ENCODE measurements at places on chromosomes 3 and 15. TPM values are rescaled to one million over a fixed set of nuclear protein-coding genes. Genes with fewer than 3 reads are reported as not detected.

The FOXL2 gene
- 6.6 TPM for total RNA-seq

The CHST2 gene
- total RNA-seq, result 3.9 TPM

The FOXB1 gene
- not detected for total RNA-seq

The PLIN1 gene
- 5.3 TPM for total RNA-seq

The PDIA3 gene
- 123 TPM for total RNA-seq

DNA sequence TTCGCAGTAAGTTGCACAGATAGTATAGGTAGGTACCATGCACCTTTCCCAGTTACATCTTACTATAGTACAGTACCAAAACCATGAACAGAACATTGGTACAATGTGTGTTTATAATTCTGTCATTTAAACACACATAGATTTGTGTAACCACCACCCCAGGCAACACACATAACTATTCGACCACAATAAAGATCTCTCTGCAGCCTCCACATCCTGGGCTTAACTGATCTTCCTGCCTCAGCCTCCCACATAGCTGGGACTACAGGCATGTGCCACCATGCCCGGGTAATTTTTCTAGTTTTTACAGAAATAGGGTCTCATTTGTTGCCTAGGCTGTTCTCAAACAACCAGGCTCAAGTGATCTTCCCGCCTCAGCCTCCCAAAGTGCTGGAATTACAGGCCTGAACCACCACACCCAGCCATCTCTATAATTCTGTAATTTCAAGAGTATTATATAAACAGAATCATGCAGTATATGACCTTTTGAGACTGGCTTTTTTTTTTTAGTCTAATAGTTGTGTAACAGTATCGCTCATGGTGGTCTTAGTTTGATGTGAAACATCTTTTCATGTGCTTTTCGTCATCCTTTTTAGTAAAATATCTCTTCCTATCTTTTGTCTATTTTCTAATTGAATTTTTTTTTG, 13.3 kb upstream of the TMF1 start:
- DNase-seq, result no peak

DNA sequence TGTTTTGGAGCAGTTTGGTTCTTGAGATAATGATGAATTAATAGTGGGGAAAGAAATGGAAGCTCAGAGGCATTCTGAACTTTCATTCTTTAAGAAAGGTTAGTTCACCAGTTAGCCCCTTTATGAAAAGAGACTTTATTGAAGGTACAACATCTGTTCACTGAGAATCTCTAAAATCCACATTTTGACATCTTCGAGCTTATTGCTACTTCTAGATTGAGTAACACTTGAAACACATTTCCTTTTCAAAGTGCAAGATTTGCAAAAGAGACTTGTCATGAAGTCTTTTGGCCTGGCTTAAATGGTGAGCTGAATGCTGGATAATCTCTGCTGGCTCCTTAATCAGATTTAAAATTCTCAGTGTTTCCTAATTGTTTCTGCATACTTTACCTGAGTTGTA, 42.3 kb downstream of the RAB8B start:
- no peak for DNase-seq

GRCh38 chr3:186218421-186218820, 109.5 kb upstream of the ETV5 start:
- no peak for DNase-seq

- DNase-seq, result peak; percentile 80
Measured at GRCh38 chr3:40584625-40585189, 59.9 kb downstream of the ZNF621 start.

GRCh38 chr15:57654153-57654852, 52.2 kb upstream of the POLR2M start:
- no peak for DNase-seq

DNA sequence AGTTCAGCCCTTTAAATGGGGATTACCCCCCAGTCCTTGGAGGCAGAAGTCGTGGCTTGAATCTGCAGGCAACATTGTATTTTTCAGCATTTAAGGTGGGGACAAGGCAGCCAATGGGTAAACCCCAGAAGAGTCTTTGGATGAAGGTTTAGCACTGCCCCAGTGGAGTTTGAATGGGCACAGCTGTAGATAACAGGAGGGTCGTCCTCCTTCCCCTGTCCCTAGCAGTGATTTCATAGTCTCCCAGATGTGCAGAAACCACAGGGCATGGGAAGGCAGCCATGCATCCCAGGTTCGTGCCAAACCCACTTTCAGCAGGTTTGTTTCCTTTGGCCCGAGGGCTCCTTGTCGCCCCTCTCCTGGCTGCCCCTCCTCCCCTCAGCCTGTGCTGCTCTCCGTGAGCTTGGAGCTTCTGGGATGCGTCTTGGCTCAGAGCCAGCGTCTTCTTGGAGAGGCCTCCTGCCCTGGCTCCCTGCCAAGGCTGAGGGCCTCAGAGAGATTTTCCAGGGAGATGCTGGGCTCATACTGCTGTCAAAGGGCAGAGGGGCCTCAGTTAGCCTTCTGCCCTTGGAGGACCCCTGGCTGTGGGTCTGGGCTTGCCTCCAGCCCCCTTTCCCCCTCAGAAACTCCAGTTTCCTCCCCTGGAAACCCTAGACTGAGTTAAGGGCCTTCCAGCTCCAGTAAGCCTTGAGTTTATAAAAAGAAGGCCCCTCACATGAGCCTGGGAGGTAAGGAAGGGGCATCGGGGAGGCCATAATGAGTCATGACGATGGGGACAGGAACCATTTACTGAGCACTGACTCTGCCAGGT, 48.9 kb upstream of the POLG start:
- DNase-seq, result peak; percentile 68

DNA sequence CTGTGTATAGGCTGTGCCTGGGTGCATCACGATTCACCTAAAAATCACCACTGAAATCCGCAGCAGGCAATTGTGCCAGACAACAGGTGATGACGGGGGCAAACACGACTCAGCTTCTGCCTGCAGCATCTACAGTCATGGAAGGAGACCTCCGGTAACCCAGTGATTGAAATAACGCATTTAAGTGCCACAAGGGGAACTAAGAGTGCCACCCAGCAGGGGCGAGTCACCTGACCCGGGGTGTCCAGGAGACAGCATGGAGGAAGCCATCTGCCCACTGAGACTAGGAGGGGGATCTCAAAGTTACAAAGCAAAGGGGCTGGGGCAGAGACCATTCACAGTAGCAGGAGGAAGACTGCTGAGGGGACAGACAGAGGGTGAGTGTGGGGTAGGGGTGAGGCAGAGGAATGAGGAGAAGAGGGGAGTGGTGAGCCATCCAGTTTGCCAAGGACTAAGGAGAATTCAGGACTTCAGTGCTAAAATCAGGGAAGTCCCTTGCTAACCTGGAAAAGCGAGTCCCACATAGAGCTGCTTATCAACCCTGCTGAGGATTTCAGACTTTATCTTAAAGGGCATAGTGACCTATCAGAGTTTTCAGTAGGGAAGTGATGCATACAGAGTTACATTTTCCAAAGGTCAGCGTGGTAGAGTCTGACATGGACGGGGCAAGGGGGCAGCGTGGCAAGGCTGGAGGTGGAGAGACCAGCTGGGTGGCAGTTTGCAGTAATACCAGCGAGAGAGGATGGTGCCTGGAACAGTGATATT, 256.7 kb upstream of the HES1 start:
- no peak for DNase-seq

DNA sequence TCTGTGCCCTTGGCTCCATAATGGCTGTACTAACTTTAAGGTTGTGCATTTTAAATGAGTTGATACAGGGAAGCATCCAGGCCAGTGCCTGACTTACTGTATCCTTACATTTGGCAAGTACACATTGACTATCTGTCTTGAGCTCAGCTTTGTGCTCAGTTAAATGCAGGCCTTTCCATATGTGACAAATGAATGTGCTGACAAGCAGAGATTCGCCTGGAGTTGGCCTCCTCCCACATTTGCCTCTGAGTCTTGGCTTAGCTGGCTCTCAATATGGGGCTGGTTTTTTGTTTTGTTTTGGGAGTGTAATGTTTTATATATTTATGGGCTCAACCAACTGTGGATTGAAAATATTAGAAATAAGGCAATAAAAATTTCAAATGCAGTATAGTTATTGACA, 29.7 kb downstream of the TRIM71 start:
- DNase-seq, result no peak

DNA sequence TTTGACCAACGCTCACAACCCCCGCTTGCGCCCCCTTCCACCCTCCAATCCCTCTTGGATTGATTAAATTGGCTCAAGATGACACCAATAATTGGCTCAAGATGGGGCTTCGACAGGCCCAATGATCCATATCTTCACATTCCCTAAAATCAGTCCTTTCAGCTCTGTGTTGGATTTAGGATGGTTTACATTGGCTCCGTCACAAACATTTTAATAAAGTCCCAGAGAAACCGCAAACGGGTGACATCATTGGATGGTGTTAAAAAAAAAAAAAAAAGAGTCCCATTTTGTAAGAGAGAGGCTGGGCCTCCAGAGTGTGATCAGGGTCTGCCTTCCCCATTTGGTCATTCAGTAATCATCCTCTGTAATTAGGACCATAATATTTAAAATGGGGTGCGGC, 113.4 kb upstream of the MRPS22 start:
- DNase-seq, result no peak

- no peak for DNase-seq
Measured at GRCh38 chr15:56732886-56733135, 498 bp downstream of the ZNF280D start.

DNA sequence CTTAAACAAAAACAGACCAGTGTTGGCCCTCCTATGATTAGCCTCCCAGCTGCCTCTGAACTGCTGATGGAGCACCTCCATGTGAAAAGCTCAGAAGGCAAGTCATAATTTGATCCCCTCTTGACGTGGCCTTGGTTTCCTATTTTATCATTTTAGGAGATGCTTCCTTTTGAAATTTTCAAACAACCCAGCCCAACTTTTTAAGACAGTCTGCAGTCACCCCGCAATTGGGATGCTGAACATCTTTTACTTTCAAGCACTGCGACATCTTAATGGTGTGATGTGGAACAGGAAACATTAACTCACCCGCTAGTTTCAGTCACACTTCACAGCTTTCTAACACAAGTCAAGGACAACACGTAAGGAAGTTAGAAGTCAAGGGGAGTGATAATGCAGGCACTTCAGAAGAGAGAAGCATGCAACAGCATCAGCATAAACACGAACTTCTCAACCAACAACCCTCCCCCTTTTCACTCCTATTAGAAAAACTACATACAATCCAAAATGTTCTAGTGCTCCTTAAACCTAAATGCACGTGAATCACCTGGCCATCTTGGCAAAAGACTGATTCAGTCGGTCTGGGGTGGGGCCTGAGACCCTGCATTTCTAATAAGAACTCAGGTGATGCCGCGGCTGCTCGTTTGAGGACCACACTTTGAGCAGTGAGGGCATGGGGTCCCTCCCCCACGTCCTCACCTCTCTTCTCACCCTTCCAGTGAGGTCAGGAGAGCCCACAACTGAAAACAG, 161.5 kb downstream of the FOXP1 start:
- DNase-seq, result no peak

- DNase-seq, result peak; percentile 67
Measured at GRCh38 chr3:138833899-138834595, 681 bp downstream of the PIK3CB start.

GRCh38 chr15:72554471-72555425, 80.6 kb downstream of the ARIH1 start:
- DNase-seq, result peak; percentile 63

GRCh38 chr15:93899817-93900216, 331.5 kb upstream of the MCTP2 start:
- DNase-seq, result no peak
